ENCODE measurements at places on chromosomes 3 and 15. TPM values are rescaled to one million over a fixed set of nuclear protein-coding genes. Genes with fewer than 3 reads are reported as not detected.

The SEMA5B gene
- total RNA-seq, result 0.69 TPM

The CFAP44 gene
- total RNA-seq, result 9.1 TPM

GRCh38 chr15:68228971-68229385 is 550 bp downstream of the CLN6 start:
- peak overlapping the region; percentile 83 for H3K27ac ChIP-seq
- peaks cover 29% of the 10 kb centered on the region for H3K4me1 ChIP-seq
- no peaks in the 10 kb centered on the region for H3K36me3 ChIP-seq
- DNase-seq, result no peak
- no peaks in the 10 kb centered on the region for H3K27me3 ChIP-seq

DNA sequence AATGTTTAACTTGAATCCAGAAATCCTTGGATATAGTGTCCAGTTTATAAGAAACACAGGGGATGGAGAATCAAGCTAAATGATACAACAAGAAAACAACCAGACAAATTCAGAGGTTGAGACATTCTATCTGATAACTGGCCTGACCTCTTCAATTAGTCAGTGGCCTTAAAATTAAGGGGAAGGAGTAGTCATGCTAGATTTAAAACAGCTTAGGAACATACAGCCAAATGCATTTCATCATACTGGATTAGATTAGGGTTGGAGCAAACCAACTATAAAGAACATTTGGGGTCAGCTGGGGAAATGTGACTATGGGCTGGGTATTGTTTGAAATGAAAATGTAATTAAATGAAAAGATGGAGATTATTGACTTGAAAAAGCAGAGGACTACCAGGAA is 53.3 kb downstream of the PPARG start:
- no peaks in the 10 kb centered on the region for H3K4me1 ChIP-seq
- H3K36me3 ChIP-seq, result no peaks in the 10 kb centered on the region
- DNase-seq, result no peak
- H3K4me3 ChIP-seq, result no peak overlapping the region
- no peaks in the 10 kb centered on the region for H3K27me3 ChIP-seq

DNA sequence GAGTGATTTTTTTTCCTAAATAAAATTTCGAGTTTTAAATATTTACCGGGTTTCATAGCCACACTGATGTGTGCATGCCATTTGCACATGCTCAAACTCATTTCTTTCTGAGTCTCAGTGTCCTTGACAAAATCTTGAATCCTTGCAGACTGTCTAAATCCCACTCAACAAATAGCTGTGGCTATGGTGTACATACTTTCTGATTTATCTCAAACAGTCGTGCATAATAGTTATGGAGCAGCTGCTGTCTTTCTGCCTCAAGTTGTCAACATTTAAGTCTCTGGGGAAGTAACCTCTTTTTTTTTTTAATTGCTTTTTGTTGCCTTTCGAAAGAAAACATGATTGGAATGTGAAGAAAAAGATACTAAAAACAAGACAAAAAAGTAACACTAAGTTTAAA is 52.8 kb upstream of the UTS2B start:
- DNase-seq, result no peak
- H3K36me3 ChIP-seq, result peaks cover 35% of the 10 kb centered on the region
- peaks cover 4% of the 10 kb centered on the region for H3K4me1 ChIP-seq
- no peak overlapping the region for H3K27ac ChIP-seq
- H3K4me3 ChIP-seq, result no peak overlapping the region

- H3K4me3 ChIP-seq, result no peak overlapping the region
- H3K27me3 ChIP-seq, result no peaks in the 10 kb centered on the region
Measured at GRCh38 chr3:23835087-23835486, 29.3 kb downstream of the UBE2E1 start.

DNA sequence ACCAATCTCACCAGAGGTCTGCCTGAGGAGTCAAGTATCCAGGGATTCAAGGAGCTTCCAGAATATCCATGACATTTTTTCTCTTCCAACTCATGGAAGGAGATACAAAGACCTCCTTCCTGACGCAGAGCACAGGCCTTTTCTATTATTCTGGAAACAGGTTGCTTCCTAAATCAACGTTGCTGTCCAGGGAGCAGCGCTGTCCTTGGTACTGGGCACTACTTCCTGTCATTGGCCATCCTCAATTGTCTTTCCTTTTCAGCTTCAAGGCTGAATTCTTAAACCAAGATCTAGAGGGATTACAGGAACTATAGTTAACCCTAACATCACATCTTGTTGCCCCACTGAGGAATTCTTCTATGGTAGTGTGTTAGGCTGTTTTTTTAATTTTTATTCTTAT is 50.4 kb upstream of the TBC1D21 start:
- H3K4me1 ChIP-seq, result no peaks in the 10 kb centered on the region
- H3K36me3 ChIP-seq, result no peaks in the 10 kb centered on the region
- no peak overlapping the region for H3K27ac ChIP-seq
- no peak overlapping the region for H3K4me3 ChIP-seq
- DNase-seq, result no peak

- H3K4me3 ChIP-seq, result no peak overlapping the region
- H3K27me3 ChIP-seq, result no peaks in the 10 kb centered on the region
- no peak overlapping the region for H3K27ac ChIP-seq
Measured at GRCh38 chr15:60999771-61000170, 229.3 kb downstream of the RORA start.

DNA sequence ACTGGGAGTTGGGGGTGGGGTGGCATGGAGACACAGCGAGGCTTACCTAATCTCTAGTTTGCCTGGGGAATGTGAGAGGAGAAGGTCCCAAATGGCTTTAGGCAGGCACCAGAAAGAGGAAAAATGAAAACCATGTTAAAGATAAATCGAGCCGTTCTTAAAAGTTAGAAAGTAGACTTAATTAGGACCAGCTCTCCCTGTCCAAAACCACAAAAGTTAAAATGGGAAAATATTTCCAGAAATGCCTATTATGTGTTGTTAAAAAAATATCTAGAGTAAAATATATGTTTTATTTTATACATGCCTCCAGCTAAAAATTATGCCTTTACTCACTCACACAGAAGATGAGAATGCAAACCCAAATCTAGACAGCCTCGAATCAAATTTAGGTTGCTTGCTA is 50.1 kb downstream of the LRTM1 start:
- H3K4me1 ChIP-seq, result no peaks in the 10 kb centered on the region
- no peaks in the 10 kb centered on the region for H3K27me3 ChIP-seq
- H3K4me3 ChIP-seq, result no peak overlapping the region
- no peak for DNase-seq
- no peak overlapping the region for H3K27ac ChIP-seq
- H3K36me3 ChIP-seq, result no peaks in the 10 kb centered on the region

DNA sequence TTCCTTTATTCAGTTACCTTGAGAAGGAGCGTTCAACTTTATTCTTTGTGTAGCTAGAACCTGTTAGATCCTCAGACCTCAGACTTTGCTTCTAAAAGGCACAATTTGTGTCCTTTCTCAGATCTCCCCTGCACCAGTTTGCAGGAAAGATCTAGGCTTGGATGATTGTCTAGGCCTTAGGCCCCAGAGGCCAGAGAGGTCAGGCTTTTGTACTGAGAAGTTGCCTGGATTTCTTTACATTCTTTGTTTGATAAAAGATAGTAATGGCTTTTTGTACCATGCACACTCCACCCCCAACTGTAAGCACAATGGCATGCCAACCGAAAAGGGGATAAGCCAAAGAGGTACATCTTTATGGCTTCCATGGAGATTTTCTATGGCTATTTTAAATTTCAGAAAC is 719.6 kb upstream of the NR2F2 start:
- no peak overlapping the region for H3K27ac ChIP-seq
- no peaks in the 10 kb centered on the region for H3K36me3 ChIP-seq
- H3K27me3 ChIP-seq, result no peaks in the 10 kb centered on the region

GRCh38 chr3:196149831-196150301 is 61.3 kb downstream of the ZDHHC19 start:
- H3K4me1 ChIP-seq, result no peaks in the 10 kb centered on the region
- no peak for DNase-seq
- H3K27ac ChIP-seq, result no peak overlapping the region
- no peaks in the 10 kb centered on the region for H3K36me3 ChIP-seq
- no peak overlapping the region for H3K4me3 ChIP-seq
- no peaks in the 10 kb centered on the region for H3K27me3 ChIP-seq

GRCh38 chr15:48644467-48644826 is 1.1 kb downstream of the FBN1 start:
- peaks cover 11% of the 10 kb centered on the region for H3K27me3 ChIP-seq
- H3K27ac ChIP-seq, result peak overlapping the region; percentile 79
- no peaks in the 10 kb centered on the region for H3K36me3 ChIP-seq

GRCh38 chr3:175153595-175153994 is 294.5 kb downstream of the NAALADL2 start:
- H3K27ac ChIP-seq, result no peak overlapping the region
- no peaks in the 10 kb centered on the region for H3K27me3 ChIP-seq
- no peak for DNase-seq
- H3K4me1 ChIP-seq, result no peaks in the 10 kb centered on the region
- H3K4me3 ChIP-seq, result no peak overlapping the region
- no peaks in the 10 kb centered on the region for H3K36me3 ChIP-seq

DNA sequence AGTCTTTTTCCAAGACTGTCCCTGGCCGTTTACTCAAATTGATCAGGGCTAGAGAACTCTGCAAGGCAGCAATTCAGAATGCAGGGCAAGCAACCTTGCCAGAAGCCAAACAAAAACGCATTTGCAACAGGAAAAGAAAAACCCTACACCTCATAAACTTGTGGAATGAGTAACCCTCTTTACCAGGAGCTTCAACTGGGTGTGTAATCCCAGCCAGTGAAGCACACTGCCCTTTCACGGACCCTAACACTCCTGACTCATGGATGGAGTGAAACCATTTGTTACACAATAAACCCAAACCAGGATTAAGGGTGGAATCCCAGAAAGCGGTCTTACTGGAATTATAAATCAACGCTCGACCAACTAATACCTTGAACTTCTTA is 14.8 kb upstream of the LDHAL6B start:
- no peaks in the 10 kb centered on the region for H3K27me3 ChIP-seq
- H3K4me3 ChIP-seq, result no peak overlapping the region
- H3K27ac ChIP-seq, result no peak overlapping the region
- H3K4me1 ChIP-seq, result no peaks in the 10 kb centered on the region
- peaks cover 17% of the 10 kb centered on the region for H3K36me3 ChIP-seq

DNA sequence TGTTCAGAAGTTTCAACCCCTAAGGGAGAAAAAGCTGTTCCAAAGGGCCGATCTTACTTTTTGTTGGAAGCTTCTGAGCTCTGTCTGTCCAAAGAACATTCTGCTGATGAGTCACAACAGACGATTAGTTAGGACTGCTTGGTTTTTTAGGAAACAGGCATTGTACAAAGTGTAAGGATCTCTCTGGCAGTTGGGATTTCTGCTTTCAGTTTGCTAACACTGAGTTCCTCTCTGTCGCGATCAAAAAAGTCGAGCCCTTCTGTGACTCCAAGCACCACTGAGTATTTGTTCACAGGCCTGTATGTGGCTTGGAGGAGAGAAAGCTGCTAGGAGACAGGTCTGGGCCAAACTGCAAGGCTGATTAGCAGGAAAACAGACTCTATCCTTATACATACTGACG is 91.8 kb upstream of the PFN2 start:
- no peaks in the 10 kb centered on the region for H3K4me1 ChIP-seq
- no peaks in the 10 kb centered on the region for H3K27me3 ChIP-seq
- no peak overlapping the region for H3K27ac ChIP-seq
- H3K4me3 ChIP-seq, result no peak overlapping the region
- H3K36me3 ChIP-seq, result no peaks in the 10 kb centered on the region
- DNase-seq, result no peak

- no peaks in the 10 kb centered on the region for H3K27me3 ChIP-seq
- DNase-seq, result no peak
- H3K27ac ChIP-seq, result no peak overlapping the region
- H3K4me3 ChIP-seq, result no peak overlapping the region
- no peaks in the 10 kb centered on the region for H3K4me1 ChIP-seq
- H3K36me3 ChIP-seq, result no peaks in the 10 kb centered on the region
Measured at GRCh38 chr3:116084999-116085791, 360.1 kb downstream of the LSAMP start.

DNA sequence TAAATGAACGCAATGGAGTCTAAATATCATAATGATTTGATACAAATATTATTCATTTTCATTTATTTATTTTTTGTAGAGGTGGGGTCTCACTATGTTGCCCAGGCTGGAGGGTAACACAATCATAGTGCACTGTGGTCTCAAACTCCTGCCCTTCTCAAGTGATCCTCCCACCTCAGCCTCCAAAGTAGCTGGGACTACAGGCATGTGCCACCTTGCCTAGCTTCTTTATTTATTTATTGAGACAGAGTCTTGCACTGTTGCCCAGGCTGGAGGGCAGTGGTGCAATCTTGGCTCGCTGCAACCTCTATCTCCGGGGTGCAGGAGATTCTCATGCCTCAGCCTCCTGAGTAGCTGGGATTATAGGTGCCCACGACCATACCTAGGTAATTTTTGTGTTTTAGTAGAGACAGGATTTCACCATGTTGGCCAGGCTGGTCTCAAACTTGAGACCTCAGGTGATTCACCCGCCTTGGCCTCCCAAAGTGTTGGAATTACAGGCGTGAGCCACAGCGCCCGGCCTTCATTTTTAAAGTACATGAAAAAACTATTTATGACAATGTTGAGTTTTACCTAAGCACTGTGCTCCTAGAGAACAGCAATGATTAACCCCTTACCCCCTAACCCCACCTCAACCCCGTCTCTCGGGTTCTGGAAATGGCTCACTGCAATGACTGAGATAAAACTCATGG is 4.0 kb upstream of the AEN start:
- peaks cover 12% of the 10 kb centered on the region for H3K4me1 ChIP-seq
- no peak overlapping the region for H3K4me3 ChIP-seq
- H3K27me3 ChIP-seq, result no peaks in the 10 kb centered on the region
- DNase-seq, result no peak
- H3K36me3 ChIP-seq, result no peaks in the 10 kb centered on the region

DNA sequence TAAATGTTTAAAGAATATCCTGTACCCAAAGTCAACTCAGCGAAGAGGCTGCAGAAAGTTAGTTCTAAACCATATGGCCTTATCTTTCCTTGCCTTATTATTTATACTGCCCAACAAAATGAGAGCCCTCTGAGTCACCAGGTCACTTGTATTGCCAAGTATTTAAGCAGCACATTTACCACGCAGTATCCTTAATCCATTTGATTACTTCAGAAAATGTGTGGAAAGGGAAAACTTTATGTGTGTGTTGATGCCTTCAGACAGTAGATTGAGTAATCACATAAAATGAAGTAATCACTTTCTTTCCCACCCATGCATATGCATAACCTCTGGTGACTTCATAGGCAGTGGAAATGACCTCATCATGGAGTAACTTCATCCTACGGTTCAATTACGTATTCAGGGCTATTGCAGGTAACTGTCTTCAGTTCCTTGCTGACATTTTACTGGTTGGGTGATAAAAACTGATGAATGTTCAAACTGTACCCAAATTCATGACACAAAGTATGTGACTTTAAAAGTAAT is 7.5 kb upstream of the CADPS start:
- no peaks in the 10 kb centered on the region for H3K27me3 ChIP-seq
- H3K4me1 ChIP-seq, result no peaks in the 10 kb centered on the region
- no peak for DNase-seq
- no peaks in the 10 kb centered on the region for H3K36me3 ChIP-seq

GRCh38 chr3:135500034-135500433 is 465.5 kb upstream of the PPP2R3A start:
- H3K27ac ChIP-seq, result no peak overlapping the region
- H3K4me1 ChIP-seq, result no peaks in the 10 kb centered on the region
- no peak for DNase-seq
- H3K36me3 ChIP-seq, result no peaks in the 10 kb centered on the region
- H3K27me3 ChIP-seq, result no peaks in the 10 kb centered on the region

GRCh38 chr3:156382458-156383346 is 172.2 kb downstream of the SSR3 start:
- no peaks in the 10 kb centered on the region for H3K27me3 ChIP-seq
- no peak overlapping the region for H3K4me3 ChIP-seq
- no peaks in the 10 kb centered on the region for H3K4me1 ChIP-seq
- no peaks in the 10 kb centered on the region for H3K36me3 ChIP-seq
- DNase-seq, result no peak
